Heart left ventricle (tissue), 16 donors: ENCODE measurements at places on chromosomes 3 and 15.

GRCh38 chr15:95277266-95277665 is 1045.9 kb downstream of the MCTP2 start:
- no peak for DNase-seq

- no peak for DNase-seq
These were observed 3.4 kb upstream of the MGLL start for GRCh38 chr3:127825756-127826155.

GRCh38 chr3:69484507-69485393 is 98.9 kb upstream of the FRMD4B start:
- DNase-seq: peak; percentile 69

DNA sequence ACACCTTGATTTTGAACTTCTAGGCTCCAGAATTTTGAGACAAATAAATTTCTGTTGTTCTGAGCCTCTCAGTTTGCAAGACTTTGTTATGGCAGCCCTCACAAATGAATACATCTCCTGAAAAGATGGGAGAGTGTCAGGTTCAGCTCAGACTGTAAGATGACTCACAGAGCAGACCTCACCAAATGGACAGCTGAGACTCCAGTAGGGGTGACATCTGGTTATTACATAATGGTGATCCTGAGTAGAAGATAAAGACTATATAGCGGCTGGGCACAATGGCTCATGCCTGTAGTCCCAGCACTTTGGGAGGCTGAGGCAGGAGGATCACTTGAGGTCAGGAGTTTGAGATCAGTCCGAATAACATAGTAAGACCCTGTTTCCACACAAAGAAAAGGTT is 26.2 kb upstream of the MTMR14 start:
- no peak for DNase-seq

- DNase-seq: no peak
These were observed 52.6 kb upstream of the ZNF385D start for GRCh38 chr3:21803604-21804003.

- DNase-seq: no peak
These were observed 4.2 kb upstream of the DAPK2 start for GRCh38 chr15:64050281-64051092.
